ENCODE measurements at places on chromosomes 3 and 15.

GRCh38 chr3:114400371-114400770 is 106.5 kb downstream of the TIGIT start:
- DNase-seq, result no peak

- DNase-seq, result no peak
These were observed 5.1 kb downstream of the BFSP2 start for GRCh38 chr3:133404920-133405319.

DNA sequence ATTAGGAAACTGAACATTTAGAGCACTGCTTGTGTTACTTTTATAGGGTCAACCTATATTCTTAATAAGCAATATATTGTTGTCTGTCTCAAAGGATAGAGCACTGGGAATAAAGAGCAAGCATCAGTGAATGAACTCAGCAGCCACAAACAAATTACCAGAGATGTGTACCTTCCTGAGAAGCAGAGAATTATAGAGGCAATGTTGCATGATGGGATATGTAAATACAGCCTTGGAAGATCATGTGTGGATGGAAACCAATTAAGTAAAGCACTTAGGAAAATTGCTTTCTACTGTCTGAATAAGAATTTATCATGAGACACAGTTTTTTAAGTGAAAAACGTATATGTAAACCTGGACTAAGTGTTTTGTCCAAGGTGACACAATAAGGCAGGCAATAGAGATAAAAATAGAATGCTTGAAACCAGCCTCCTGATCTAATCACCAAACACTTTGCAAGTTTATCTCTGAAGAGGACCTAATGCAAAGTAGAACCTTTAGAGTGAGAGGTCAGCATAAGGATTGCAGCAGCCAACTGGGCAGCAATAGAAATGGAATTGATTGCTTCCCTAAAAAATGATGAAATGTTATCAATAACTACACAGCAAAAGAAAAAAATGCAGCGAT is 848.0 kb downstream of the TUSC7 start:
- no peak for DNase-seq

- no peak for DNase-seq
These were observed 542.6 kb downstream of the ZBBX start for GRCh38 chr3:166837535-166837934.

DNA sequence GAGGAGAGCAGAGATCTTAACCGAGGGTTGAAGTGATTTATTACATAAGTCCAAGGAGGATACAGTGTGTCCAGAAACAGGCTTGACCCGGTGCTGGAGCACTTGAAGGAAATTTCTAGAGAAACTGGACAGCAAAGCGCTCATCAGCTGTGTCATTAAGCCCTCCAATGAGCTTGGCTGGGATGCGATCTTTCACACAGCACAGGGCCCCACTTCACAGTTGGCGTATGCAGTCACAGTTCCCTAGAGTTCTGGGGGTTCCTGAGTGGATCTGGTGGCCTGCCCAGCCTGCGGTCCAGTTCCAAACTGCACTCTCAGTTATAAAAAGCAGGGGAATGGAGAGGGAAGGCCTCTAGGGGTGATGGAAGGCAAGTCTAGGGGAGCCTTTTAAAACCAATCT is 13.6 kb downstream of the ST8SIA2 start:
- DNase-seq, result no peak

DNA sequence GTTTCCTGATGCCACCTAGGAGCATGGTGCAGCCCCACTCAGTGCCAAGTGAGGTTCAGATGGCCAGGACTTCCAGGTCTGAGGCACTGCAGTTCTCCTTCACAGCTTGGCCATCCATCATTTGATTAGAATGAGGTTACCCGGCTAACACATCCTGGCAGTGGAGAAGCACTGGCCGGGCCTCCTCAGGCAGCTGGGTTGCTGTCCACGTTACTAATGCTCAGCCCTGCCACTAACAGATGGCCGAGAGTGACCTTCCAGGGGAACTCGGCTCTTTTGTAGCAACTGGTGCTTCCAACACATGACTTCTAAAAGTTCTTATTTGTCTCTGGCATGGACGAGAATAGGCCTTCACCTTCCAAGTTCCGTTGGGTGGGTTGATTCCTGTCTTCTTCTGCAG is 204.6 kb upstream of the CFAP20DC start:
- DNase-seq, result no peak

DNA sequence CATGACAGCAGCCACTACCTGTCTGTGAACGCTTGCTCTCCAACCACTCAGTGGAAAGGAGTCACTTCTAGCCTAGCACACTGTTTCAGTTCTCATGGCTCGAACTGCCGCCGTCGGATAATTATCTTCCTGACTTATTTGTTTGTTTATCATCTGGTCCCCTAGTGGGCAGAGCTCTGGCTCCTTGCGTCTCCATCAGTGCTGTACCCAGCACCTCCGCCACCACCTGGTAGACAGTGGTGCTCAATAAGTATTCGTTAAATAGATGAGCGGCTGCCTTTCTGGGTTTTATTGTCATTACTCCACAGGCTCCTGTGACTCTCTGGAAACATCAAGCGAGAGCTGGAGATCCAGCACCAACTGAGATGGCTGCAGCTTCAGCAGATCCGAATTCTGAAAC is 297.5 kb downstream of the NTRK3 start:
- no peak for DNase-seq

DNA sequence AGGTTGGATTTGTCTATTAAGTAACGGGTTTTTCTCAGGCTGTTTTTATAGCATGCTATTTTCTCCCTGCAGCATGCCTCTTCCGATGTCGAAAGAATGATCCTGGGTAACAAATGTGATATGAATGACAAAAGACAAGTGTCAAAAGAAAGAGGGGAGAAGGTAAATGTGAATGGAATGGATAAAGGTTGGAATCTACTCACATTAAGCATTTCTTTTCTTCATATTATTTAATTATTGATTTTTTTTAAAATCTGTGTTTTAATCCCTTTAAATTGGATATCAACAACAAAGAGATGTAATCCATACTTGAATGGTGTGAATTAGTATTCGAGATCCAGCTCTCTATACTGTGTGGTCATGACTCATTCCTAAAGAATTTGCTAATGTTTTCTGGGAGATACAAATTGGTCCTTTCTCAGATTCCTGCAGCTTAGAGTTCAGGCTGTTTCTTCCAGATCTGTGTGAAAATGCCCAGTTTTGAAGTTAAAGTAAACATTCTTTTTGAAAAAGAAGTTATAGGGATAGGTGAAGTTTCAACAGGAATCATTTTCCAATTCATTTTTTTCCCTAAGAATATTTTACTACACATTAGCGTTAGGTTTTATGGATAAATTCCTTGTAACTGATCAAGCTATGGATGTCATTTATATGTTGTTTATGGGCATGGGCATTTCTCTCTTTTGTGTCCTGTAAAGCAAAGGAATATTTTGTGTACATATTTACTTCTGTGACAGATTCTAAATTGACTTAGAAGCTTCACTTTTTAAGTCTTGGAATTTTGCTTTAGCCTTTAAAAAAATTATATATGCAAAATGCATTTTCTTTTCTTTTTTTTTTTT is 20.8 kb upstream of the APH1B start:
- DNase-seq, result no peak

GRCh38 chr15:41125063-41125669 is 9.1 kb upstream of the INO80 start:
- DNase-seq, result no peak

DNA sequence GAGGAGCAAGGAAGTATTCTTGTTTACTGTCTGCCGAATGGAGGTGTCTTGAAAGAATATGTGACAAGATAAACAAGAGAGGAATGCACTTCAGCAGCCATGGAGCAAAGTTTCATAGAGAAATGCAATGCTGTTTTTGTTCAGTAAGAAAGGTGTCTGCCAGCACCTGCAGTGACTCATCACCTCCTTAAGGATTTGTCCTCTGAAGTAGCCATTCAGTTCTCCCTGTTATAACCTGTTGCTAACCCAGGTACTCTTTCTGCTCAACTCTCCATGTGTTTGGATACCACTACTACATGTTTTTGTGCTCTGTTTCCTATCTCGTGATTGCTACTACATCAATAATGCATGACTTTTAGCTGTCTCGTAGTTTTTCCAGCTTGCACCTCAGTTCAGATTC is 328.9 kb downstream of the CHL1 start:
- DNase-seq, result no peak

- DNase-seq, result no peak
These were observed 169.9 kb downstream of the MECOM start for GRCh38 chr3:169493521-169494141.

GRCh38 chr15:48389691-48390143 is 58.5 kb downstream of the DUT start:
- no peak for DNase-seq
